ENCODE measurements at places on chromosomes 5 and 9.

GRCh38 chr9:25964239-25964638 lies 286.0 kb upstream of the TUSC1 start:
- DNase-seq, result peak; percentile 48

DNA sequence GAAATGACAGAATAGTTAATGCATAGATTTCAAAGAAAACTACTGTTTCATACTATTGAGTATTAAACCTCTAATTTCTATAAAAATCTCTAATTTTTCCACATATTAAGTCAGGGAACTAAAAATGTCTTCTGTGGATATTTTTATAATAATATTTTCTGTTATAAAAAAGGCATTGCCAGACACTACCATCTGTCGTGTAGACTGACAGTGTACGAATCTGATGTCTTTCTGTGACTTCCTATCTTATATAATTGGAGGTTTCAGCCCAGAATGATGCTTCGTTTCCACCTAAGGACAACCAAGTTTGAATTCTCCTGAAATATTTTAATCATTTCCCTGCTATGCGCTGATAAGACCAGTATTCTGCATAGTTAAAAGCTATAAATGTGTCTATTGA lies 456.6 kb upstream of the ARRDC3 start:
- no peak for DNase-seq

DNA sequence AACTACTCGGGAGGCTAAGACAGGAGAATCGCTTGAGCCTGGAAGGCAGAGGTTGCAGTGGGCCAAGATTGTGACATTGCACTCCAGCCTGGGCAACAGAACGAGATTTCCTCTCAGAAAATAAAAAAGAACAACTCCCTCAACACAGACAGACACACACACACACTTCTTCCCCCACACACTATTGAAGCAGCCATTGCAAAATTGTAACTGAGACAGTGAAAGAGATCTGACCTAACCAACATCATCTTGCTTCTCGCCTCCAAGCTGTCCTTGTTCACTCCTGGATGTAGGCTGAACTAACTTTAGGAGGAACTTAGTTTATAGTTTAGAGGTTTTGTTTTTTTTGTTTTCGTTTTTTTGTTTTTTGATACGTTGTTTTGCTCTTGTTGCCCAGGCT lies 13.0 kb upstream of the PLIN2 start:
- no peak for DNase-seq

GRCh38 chr5:73694089-73694488 lies 68.1 kb downstream of the ARHGEF28 start:
- no peak for DNase-seq
